G401 (cell line): ENCODE measurements at places on chromosomes 4 and X.
A peak's percentile ranks its signal among the peaks of the same experiment; 100 is the strongest.

- no peak for DNase-seq
These were observed 74.4 kb upstream of the EFNB1 start for GRCh38 chrX:68754406-68754805.

GRCh38 chr4:89358935-89359638 is 51.5 kb upstream of the GPRIN3 start:
- DNase-seq: no peak

GRCh38 chr4:155603360-155603891 is 63.2 kb upstream of the GUCY1A1 start:
- DNase-seq: no peak

DNA sequence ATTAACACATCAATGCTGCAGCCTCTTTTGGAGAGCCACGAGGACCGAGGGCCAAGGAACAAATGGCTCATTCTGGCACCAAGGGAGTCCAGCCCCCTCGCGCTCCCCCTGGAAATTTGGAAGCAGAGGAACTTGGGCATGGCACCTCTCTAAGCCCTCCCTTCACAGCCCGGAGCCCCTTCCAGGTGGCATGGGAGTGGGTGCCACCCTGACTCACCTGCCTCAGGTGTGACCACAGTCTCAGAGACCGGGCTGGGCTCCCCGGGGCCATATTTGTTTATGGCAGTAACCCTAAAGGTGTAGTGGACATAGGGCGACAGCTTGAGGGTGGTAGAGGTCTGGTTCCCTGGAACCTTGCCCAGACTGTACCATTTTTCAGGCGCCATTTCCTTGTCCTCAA is 18.8 kb downstream of the L1CAM start:
- DNase-seq: no peak

- DNase-seq: no peak
These were observed 13.3 kb downstream of the SLC2A9 start for GRCh38 chr4:10007793-10008608.

GRCh38 chrX:100915562-100915961 is 13.2 kb downstream of the XKRX start:
- DNase-seq: no peak

DNA sequence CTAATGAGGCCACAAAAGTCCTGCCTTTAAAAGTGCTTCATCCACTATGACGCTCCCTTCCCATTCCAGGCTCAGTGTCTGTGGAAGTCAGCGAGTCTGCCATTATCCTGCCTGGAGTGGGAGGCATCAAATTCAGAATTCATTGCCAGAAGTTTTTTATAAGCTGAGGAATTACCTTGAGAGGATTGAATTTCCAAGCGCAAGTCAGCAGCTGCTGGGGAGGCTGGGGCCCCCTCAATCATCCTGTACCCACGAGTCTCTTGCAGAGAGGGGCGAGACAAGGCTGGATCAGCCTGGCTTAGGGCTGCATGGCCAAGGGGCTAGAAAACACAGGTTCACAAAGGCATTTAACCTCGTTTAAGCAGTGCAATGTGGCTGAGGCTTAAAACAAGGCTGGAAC is 170.5 kb upstream of the NOCT start:
- DNase-seq: no peak

GRCh38 chr4:4408576-4409335 is 21.9 kb downstream of the NSG1 start:
- DNase-seq: no peak

DNA sequence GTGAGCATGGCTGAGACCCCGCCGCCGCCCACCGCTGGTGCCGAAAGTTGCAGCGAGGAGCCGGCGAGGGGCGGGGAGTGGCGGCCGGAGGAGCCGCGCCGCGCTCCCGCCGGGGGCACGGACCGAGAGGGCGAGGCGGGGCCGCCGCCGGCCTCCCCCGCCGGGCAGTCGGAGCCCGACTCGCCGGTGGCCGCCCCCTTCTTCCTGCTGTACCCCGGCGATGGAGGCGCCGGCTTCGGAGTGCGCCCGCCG is 16.5 kb downstream of the UTP3 start:
- no peak for DNase-seq

DNA sequence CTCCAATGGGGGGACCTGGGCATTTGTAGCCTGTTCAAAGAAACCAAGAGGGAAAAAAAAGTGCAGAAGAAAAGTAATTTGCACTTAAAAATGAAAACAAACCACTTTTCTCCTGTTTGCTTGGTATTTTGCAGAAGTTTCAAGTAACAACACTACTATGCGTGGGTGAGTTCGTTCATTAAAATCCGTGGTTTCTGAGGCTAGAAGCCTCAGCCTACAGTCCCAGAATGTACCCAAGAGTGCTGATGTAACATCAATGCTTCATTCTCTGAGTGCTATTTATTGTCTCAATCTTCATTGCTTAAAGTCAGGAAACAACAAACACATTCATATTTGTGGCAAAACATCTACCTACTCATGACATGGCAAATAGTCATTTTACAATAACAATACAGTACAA is 29.2 kb downstream of the LGI2 start:
- no peak for DNase-seq

DNA sequence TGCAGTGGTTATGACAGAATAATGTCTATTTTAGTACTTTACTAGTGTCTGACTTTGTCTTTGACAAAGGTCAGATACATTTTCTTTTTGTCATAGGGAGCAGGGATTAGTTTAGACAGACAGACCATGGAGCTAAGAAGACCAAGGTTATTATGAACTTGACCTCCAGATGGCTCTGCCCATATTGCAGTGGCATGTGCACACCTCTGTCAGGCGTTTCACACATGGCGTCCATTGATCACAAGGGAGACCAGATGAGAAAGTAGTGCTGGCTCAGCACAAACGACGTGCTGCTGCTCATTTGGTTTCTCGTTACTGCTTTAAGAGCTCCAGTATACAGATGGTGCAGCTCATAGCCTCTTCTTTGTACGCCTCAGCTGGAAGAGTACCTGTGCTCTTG is 56.3 kb upstream of the HPSE start:
- no peak for DNase-seq

- no peak for DNase-seq
These were observed 325.5 kb upstream of the F9 start for GRCh38 chrX:139204898-139205667.

- peak; percentile 83 for DNase-seq
These were observed 139.6 kb downstream of the SOWAHB start for GRCh38 chr4:76758290-76758882.

- DNase-seq: no peak
These were observed 1.1 kb downstream of the NUDT6 start for GRCh38 chr4:122921300-122921699.

DNA sequence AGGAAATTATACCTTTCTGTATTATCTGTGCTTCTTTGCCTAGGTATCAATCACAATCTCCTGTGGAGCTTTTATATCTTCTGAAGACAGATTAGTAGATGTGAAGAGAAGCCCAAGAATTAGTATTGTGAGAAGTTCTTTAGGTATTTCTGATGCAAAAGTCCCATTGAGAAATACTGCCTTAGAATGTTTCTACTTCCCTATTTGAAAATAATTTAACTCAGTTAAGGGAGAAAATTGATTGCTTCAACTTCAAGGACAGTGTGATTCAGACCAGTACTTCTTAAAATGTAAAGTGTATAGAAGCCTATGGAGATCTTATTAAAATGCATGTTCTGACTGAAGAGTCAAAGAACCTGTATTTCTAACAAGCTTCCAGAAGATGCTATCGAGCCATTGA is 9.0 kb downstream of the EIF1AX start:
- no peak for DNase-seq

- DNase-seq: no peak
These were observed 62.8 kb upstream of the NLGN4X start for GRCh38 chrX:6291444-6291843.

GRCh38 chr4:53618321-53618720 is 27.0 kb upstream of the LNX1 start:
- DNase-seq: no peak

DNA sequence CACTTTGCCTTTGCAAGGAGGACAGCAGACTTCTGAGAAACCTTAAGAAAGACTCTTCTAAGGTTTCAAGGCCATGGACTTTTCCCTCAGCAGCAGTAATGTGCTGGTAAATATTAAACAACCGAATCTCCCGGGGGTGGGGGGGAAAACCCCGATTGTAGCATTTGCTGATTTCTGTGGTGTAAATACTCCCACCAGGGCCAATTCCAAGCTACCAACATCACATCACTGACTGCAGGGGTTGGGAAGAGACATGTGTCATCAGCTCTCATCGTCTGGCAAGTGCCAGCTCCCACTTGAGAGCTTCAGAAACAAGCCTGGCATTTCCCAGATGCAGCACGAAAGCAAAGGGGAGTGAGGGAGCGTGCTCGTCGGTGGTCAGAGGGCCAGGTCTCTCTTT is 101.2 kb downstream of the BCOR start:
- no peak for DNase-seq

GRCh38 chr4:27149541-27150212 is 289.0 kb downstream of the STIM2 start:
- DNase-seq: no peak

GRCh38 chr4:85823295-85823694 is 348.3 kb downstream of the ARHGAP24 start:
- DNase-seq: no peak

- no peak for DNase-seq
These were observed 101.4 kb upstream of the FRMPD3 start for GRCh38 chrX:107348051-107348450.

GRCh38 chrX:53309837-53310236 is 28.5 kb upstream of the IQSEC2 start:
- no peak for DNase-seq

DNA sequence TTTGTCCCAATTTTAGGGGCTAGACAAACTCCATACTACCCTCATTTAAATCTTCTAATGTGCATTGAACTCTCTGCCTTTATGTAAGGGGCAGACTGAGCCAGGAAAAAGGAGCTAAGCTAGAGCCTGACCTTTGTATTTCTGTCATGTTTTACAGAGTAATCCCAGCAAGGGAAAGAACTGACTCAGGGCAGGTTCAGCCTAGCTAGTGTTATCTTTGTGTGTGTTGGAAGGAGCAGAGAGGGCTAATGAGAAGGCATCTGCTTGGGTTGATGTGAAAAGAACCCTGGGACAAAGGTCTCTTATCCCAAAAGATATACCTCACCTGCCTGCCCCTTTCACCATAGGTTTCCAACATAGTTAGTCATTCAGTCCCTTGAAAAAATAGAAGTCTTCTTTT is 31.7 kb downstream of the IGSF1 start:
- DNase-seq: no peak

- DNase-seq: no peak
These were observed 122.9 kb downstream of the UBE2NL start for GRCh38 chrX:144006811-144007210.

DNA sequence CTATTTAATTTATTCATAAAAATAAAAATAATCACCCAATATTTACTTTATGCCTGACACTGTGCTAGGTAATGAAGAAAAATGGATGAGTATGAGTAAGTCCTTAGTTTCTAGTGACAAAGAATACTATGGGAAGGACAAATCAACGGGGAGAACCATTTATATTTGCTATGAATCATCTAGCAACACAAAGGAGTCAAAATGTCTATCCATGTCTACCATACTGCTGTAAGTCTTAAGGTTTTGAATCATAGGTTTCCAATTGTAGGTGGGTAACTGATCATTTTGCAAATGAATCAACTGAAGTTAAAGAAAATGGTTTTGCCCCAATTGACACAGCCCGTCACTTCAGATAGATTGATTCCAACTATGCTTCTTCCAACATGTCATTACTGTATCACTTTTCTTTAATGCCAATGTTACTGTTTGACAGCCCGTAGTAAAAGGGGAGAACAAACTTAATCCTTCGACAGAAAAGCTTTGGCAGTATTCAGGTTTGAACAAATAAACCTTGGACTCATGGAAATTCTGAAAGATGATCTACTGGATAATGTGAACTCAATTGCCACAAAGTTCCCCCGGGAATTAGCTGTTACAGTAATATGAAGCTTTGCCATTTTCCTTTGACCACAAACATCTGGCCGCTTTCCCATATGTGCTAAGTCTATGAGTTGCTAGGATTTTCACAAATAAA is 3.2 kb downstream of the TDO2 start:
- DNase-seq: no peak
